ENCODE measurements at places on chromosomes 11 and 22.

- no peak for DNase-seq
These were observed 72.4 kb downstream of the ZNRF3 start for GRCh38 chr22:28955817-28956216.

DNA sequence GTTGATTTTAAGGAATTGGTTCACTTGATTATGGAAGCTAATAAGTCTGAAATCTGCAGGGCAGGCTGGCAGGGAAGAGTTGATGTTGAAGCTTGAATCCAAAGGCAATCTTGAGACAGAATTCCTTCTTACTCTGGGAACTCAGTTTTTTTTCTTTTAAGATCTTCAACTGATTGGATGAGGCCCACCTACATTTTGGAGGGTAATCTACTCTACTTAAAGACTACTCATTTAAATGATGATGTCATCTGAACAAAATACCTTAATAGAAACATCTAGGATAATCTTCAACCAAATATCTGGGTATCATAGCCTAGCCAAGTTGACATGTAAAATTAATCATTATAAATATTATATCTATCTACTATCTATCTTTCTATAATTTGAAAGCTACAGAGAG, 163.2 kb downstream of the PGR start:
- no peak for DNase-seq

DNA sequence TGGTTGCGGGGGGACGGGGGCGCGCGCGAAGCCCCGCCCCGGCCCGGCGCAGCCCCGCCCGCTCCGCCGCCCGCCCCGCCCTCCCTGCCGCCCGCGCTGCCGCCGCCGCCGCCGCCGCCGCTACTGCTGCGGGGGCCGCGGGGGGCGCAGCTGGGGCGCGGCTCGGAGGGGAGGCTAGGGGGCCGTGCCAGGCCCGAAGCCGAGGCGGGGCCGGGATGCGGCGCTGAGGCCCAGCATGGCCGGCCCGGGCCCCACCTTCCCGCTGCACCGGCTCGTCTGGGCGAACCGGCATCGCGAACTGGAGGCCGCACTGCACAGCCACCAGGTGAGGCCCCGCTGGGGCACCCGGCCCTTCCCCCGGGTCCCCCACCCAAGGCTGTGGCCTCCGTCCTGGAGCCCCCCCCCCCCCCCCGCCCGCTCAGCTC, at the start of gene ANKRD13D:
Gene ANKRD13D, plus strand, starts transcription at position 78 of the 425 bp plus-strand sequence. Its CDS starts 158 bp downstream, at position 236.
- DNase-seq, result peak; percentile 74

GRCh38 chr11:335779-336658, 15.4 kb upstream of the IFITM3 start:
- no peak for DNase-seq

DNA sequence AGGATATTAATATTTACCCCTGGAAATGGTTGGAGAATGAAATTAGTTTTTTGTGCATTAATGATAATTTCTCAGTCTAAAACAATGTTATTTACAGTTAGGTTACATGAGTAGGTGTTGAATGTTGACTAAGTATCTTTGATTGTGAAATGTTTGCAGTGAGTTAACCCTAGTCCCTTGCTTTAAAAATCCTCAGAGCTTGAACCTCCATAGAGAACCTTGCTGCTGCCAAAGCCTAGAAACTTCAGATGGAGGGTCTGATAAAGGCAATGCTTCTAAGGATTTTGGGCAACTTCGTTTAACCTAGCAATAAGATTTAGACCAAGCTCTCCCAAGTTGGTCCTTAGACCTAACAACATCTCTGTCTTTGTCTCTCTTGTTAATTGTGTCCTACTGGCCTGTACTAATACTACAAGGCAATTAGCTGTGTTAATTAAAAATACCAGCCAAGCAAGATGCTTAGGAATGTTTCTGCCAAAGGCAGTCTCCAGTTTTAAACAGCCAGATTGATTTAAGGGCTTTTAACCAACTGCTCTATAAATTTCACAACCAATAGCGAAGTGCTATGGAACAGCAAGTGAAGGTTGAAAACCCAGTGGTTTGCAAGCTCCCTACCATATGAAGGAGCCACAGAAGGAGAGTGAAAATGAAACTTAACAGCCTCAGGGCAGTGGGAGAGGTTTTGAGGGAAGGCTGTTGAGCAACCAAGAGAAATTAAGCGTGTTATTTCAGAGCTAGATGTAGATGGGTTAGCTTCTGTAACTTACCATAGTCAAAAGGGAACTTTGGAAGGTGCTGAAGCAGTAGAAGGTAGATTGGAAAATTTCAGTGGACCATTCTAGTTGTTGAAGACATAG, 295.9 kb upstream of the ANO5 start:
- no peak for DNase-seq

DNA sequence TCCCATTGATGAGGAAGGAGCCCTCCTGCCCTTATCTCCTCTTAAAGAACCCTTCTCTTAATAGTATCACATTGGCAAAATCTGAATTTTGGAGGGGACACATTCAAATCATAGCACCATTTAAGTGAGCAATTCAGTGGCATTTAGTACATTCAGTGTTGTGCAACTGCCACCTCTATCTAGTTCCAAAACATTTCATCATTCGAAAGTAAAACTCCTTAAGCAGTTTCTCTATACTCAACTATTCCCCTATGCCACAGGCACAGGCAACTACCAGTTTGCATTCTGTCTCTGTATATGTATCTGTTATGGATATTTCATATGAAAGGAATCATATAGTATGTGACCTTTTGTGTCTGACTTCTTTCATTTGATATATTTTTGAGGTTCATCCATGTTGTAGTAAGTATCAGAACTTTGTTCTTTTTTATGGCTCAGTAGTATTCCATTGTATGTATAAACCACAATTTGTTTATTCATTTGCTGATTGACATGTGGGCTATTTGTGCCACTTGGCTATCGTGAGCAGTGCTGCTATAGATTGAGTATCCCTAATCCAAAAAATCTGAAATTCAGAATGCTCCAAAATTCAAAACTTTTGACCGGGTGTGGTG, 22.9 kb downstream of the FAR1 start:
- DNase-seq, result no peak

GRCh38 chr11:104956528-104956927, 11.8 kb downstream of the CASP4 start:
- DNase-seq, result peak; percentile 31

- DNase-seq, result no peak
These were observed 15.8 kb downstream of the CDKN1C start for GRCh38 chr11:2869561-2870427.

- no peak for DNase-seq
These were observed 60.1 kb downstream of the SOX6 start for GRCh38 chr11:16296273-16296672.

DNA sequence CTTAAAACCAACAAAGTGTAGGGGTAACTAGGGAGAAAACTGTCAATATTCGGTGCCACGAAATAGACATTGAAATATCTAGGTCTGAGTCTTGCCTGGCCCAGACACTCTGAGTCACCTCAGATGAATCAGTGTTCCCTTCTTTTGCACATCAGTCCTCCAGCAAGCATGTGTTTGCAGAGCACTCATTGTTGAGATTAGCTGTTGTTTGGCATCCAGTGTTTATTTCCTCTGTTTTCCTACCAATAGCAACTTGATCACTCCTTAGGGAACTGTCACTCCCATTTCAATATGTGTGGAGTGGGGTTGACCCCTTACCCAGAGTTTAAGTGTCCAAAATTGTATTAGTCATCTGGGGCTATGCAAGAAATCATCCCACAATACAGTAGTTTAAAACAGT, 4.7 kb upstream of the ASCC2 start:
- peak; percentile 70 for DNase-seq

- DNase-seq, result no peak
These were observed 35.9 kb downstream of the CTTN start for GRCh38 chr11:70433966-70434812.

DNA sequence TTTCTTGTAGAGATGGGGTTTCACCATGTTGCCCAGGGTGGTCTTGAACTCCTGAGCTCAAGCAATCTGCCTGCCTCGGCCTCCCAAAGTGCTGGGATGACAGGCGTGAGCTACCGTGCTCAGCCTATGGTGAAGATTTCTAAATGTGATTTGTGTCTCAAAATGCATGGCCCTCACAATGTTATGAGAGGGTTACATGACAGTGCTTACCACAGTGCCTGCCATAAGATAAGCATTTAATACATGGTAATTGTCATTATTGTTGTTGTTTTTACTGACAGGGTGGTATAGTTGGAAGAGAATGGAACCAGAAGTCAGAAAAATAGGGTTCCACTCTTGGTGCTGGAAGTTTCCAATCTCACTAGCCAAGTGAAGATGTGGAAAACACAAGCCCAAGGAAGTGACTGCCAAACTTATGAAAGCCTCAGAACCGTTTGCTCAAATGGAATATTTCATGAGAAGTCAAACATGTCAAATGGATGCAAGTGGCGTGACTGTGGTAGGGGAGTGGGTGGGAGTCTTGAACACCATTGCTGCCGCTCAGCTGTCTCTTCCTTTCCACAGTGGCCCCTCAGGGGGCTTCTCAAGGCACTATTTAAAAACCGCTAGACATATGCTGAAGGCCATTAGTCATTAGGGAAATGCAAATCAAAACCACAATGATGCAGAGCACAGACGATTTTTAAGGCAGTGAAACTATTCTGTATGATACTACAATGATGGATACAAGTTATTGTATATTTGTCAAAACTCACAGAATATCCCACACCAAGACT, 29.1 kb upstream of the LMO2 start:
- no peak for DNase-seq

GRCh38 chr22:24883432-24883831, 63.1 kb downstream of the LHFPL7 start:
- DNase-seq, result no peak

- DNase-seq, result peak; percentile 61
These were observed 85.0 kb downstream of the RPL27A start for GRCh38 chr11:8767466-8768142.

DNA sequence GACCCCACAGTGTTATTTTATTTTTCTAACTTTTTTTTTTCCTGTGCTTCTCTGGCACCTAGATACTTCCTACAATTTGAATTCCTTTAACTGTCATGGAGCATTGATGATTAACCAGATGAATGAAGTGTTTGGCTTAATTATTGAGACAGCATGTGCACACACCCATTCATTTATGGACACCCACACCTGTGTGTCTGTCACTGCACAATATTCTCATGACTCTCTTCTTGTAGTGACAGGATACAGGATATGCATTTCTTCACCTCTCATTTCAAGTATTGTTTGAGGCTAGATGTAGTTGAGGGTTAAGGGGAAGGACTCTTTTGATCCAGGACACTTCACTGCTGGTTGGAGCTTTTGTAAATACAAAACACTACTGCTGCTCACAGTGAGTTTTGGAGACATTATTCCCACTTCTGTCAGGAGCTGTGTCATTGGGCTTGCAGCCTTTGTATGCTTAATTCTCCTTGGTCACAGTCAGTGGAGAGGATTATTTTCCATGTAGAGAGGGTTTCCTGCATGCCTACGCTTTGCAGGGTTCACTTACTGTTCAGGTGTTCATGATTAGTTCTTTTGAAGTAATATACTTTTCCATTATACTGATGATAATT, 33.5 kb downstream of the SPECC1L start:
- DNase-seq, result no peak

- no peak for DNase-seq
These were observed 12.0 kb upstream of the ANO3 start for GRCh38 chr11:26319906-26320305.

DNA sequence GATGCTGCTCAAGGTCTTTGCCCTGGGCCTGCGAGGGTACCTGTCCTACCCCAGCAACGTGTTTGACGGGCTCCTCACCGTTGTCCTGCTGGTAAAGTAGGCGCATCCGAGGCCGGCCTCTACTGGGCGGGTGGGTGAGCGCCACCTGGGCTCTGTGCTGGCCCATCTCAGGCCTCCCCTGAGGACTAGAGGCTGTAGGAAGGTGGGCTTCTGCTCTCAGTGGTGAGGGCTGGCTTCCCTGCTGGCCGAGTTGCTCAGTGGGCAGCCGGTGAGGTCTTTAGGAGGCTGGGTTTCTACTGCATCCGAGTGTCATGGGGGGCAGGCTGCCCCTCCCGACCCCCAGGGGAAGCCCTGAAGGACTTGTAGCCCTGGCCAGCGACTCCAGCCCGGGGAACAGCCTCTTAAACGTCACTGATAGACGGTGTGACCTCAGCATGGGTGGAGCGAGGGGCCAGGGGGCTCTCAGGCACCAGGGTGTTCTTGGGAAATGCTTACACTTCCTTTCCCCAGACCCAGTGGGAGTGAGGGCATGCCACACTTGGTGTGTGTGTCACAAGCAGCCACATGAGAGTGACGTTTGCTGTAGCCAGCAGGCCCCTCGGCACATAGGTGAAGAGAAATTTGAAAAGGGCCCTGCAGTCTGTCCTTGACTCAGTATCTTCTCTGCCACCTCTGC, 30.3 kb downstream of the TPCN2 start:
- no peak for DNase-seq

DNA sequence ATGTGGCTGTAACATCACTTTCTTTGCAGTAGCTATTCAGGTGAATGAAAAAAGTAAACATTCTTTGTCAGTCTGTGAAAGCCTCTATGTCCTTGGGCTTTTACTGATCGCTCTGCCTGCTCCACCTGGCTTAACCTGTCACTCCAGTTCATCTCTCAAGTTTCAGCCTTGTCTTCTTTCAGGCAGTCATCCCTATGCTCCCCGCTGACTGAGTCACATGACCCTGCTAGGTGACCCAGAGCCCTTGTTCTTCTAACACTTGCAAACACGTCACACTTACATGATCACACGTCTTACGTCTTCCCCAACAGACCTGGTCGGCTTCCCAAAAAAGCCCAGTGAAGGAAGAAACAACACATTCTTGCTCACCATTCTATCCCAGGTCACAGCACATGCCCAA, 499.3 kb upstream of the TENM4 start:
- no peak for DNase-seq

- DNase-seq, result no peak
These were observed 1.3 kb upstream of the NRIP3 start for GRCh38 chr11:9005087-9005486.

GRCh38 chr22:27314276-27314807, 487.2 kb downstream of the MN1 start:
- no peak for DNase-seq

DNA sequence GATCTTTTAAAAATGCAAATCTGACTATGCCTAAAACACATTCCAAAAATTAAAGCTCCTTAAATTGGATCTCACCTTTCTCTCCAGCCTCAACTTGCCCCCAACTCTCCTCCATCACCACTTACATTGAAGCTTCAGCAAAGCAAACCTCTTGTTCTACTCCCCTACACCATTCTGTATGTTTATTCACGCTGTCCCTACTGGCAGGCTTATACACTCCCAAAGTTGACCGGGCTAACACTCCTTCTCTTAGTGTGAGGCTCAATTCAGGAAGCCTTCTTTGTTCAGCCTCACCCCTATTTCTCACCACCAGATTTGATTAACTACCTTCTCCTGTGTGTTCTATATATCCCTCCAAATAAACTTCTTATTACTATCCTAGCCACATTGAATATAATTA, 1.8 kb upstream of the GDPD4 start:
- no peak for DNase-seq
